ENCODE measurements at places on chromosomes 3 and 15. TPM values are rescaled to one million over a fixed set of nuclear protein-coding genes. Genes with fewer than 3 reads are reported as not detected.

Gene SCAANT1
- not detected for total RNA-seq

DNA sequence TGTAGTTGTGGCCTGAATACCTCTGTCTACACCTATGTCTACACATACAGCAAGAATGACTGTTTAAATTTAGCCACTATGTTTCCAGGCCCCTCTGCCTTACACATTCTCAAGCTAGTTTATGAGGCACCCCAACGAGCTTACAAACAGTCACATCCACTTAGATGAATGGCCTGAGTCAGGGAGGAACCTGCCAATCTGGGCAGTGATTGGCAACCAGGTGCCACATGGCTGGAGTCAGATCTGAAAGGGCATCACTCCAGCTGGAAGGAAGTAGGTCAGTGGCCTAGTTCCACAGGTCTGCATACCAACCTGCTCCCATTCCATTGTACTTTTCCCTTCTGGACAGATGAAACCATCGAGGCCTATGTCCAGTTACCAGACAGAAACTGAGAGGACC lies 136.3 kb downstream of the FOXP1 start:
- no peak for DNase-seq

- no peak for DNase-seq
These were observed 72.5 kb downstream of the OSBPL10 start for GRCh38 chr3:31908391-31909097.

GRCh38 chr3:123941121-123941520 lies 19.9 kb downstream of the CCDC14 start:
- DNase-seq: no peak

Gene IGSF11
- total RNA-seq: not detected

Gene SPATA12
- total RNA-seq: not detected

GRCh38 chr3:71890356-71890931 lies 105.5 kb upstream of the PROK2 start:
- DNase-seq: no peak

Data from osteocyte (in vitro differentiated cells).